ENCODE measurements at places on chromosomes 2 and 18. TPM values are rescaled to one million over a fixed set of nuclear protein-coding genes. Genes with fewer than 3 reads are reported as not detected.

GRCh38 chr2:158779621-158780020, 15.5 kb upstream of the DAPL1 start:
- DNase-seq = no peak

GRCh38 chr2:238847841-238848690, at the start of gene TWIST2:
TSS of gene TWIST2 (plus strand) at chr2:238848085. CDS start at chr2:238848216, 131 bp downstream.
- DNase-seq = peak; percentile 95

DNA sequence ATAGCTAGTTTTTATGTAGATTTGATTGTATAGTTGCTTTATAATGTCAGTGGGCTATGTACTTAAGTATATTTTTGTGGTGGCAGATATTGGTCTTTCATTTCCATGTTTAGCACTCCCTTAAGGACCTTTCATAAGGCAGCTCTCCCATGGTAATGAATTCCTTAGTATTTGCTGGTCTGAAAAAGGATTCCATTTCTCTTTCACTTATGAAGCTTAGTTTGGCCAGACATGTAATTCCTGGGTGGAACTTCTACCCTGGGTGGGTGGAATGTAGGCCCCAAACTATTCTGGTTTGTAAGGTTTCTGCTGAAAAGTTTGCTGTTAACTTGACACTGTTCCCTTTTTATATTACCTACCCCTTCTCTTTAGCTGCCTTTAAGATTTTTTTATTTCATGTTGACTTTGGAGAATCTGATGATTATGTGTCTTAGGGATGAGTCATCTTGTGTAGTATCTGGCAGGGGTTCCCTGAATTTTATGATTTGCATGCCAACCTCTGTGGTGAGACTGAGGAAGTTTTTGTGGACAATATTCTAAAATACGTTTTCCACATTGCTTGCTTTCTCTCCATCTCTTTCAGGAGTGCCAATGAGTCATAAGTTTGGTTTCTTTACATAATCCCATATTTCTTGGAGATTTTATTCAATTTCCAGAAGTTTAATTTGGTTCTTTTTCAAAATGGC, 65.4 kb upstream of the VRK2 start:
- DNase-seq = peak; percentile 58

GRCh38 chr2:175430236-175430635, 248.7 kb upstream of the ATP5MC3 start:
- DNase-seq = no peak

GRCh38 chr2:147546109-147546508, 298.7 kb upstream of the ACVR2A start:
- no peak for DNase-seq

Gene TLX2
- 4.2 TPM for total RNA-seq

Measured in RPMI7951 (cell line).